ENCODE measurements at places on chromosomes 6 and 20. TPM values are rescaled to one million over a fixed set of nuclear protein-coding genes. Genes with fewer than 3 reads are reported as not detected.

ENPP3 gene
- 0.23 TPM for polyA plus RNA-seq

NPBWR2 gene
- polyA plus RNA-seq: not detected

DNMT3B gene
- polyA plus RNA-seq: 3.7 TPM

DUSP15 gene
- 2.3 TPM for polyA plus RNA-seq

SNAP25 gene
- 3.2 TPM for polyA plus RNA-seq

ACTR5 gene
- polyA plus RNA-seq: 6.9 TPM

NR2E1 gene
- polyA plus RNA-seq: 0.13 TPM

LKAAEAR1 gene
- not detected for polyA plus RNA-seq
